ENCODE measurements at places on chromosomes 5 and 9.

- DNase-seq, result no peak
Measured at GRCh38 chr5:30843541-30843940, 349.9 kb upstream of the CDH6 start.

DNA sequence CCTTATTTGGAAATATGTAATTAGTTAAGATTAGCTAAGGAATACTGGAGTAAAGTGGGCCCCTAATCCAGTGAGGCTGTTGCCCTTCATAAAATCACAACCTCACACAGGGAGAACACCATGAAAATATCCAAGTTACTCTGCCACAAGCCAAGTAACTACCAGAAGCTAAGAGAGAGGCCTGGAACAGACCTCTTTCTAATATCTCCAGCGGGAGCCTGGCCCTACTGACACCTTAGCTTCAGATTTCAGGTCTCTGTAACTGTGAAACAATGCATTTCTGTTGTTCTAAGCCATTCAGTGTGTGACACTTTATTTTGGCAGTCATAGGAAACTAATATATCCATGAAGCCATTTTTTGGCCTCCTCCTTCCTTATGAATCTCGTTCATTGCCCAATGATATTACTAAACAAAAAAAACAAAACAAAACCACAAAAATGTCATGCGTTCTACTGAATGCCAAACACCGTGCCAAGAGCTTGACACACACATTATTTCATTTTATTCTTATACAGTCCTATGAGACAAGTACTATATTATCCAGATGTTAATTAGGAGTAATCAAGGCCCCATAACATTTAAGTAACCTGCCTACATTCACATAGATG, 699.0 kb downstream of the MAT2B start:
- DNase-seq, result no peak

- no peak for DNase-seq
Measured at GRCh38 chr5:165185716-165186115, 1680.3 kb downstream of the MAT2B start.

DNA sequence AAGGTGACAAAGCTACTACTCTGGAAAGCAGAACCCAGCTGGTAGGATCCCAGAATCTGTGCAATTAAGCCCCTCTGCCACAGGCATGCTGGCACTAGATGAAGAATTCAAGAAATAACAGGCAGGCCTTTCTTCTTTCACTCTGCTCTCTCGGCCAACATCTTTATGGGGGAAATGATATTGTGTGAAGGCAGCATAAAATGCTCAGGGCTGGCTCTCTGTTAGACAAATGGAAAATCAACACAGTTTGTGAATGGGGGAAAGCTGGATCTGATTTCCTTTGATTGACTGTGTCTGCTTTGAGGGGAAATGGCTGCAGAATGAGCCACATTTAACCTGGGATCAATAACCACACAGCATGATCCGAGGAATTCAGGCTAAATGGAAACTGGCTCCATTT, 29.1 kb upstream of the AKNA start:
- no peak for DNase-seq

GRCh38 chr9:37290940-37291485, 131.5 kb upstream of the GRHPR start:
- DNase-seq, result no peak
